ENCODE measurements at places on chromosomes 12 and 14.
A peak's percentile ranks its signal among the peaks of the same experiment; 100 is the strongest.

DNA sequence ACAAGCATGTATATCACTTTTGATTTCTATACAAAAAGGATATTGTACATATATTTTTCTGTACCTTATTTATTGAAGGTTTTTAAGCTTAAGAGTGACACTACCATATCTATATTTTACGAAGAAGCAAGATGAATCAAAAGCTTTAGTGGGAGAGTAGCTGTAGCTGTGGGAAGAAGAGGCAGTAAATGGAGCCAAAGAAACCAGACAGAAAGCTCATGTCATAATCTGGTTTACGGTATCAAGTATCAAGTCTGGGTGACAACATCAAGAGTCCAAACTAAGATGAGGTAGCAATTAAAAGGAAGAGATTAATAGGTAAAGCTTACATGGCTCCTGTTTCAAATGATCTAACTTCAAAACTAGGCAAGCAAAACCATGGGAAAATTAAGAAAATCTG, 54.8 kb downstream of the CEP83 start:
- no peak for DNase-seq

- DNase-seq: no peak
Measured at GRCh38 chr14:89794096-89794495, 160.4 kb downstream of the EFCAB11 start.

DNA sequence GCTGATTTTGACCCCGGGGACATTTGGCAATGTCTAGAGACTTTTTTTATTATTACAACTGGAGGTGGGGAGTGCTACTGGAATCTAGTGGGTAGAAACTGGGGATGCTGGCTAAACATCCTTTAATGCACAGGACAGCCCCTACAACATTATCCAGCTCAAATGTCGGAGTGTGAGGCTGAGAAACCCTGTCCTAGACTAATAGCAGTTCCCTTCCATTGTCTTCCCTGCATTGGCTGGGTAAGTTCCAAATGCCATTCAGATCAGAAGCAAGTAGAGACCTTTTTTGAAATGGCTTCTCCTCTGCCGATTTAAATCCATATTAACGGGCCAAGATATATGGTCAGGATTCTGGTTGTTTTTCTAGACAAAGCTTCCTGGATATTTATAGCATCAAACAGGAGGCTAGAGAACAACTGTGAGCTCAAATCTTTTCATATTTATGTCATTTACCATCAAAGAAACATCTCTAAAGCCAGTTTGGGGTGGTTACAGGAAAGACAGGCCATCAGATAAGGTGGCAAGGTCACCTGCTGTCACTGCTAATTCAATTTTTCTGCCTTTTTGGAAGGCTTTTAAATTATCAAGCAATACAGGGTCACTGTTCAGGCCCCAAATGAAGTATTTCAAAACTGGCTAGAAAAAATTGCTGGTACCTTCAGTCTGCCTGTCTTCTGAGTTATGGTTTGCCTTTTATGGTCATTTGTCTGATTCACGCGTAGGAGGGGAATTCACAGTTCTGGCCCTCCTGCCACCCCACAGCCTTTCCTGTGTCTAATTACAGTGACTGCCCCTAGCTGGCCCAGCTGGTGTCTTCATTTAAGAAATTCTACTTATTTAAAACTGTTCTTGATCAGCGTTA, 20.1 kb upstream of the AKAP5 start:
- no peak for DNase-seq

DNA sequence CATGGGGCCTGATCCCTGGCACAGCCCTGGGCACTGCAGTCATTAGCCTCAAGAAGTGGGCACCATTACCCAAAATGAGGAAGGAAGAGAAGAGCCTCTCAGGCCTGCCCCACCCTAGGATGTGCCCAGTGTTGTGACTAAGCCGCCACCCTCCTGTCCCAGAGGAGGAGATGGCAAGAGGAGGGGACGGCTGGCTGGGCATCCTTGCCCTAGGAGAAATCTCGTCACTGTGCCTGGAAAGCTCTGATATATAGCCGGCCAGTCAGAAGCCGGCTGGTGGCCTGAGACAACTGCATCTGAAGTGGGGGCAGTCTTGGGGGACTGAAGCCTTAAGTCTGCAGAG, 115.2 kb downstream of the LGMN start:
- no peak for DNase-seq

- DNase-seq: no peak
Measured at GRCh38 chr12:64800640-64801039, 23.8 kb upstream of the TBC1D30 start.

DNA sequence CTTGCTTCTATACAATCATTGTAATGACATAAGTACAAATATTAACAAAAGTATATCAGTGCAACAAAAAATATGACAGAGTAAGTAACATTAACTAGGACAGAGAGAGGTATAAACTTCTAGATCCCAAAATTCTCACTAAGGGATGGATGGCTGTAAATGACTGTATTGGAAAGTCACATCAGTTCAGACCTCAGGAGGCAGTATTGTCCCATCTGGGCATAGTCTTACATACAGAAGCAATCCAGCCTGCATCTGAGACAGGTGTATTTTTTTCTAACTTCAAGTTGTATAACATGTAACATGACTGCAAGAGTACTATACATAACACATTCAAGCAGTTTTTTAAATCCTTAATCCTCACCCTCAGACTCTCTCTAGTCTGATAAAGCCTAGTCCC, 99.0 kb downstream of the GARIN6 start:
- DNase-seq: no peak

- peak; percentile 7 for DNase-seq
Measured at GRCh38 chr12:25151476-25151875, 43.5 kb downstream of the DNAI7 start.

- DNase-seq: no peak
Measured at GRCh38 chr14:77991128-77991772, 178.9 kb upstream of the NRXN3 start.

DNA sequence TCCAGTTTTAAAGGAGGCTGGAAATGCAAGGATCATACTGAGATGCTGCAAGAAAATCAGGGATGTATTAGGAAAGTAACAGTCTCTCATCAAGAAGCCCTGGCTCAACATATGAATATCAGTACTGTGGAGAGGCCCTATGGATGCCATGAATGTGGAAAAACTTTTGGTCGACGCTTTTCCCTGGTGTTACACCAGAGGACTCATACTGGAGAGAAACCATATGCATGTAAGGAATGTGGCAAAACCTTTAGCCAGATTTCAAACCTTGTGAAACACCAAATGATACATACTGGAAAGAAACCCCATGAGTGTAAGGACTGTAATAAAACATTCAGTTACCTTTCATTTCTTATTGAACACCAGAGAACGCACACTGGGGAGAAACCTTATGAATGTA, 24.5 kb downstream of the ZNF891 start:
- no peak for DNase-seq

GRCh38 chr12:120855823-120856588, 48.2 kb downstream of the SPPL3 start:
- no peak for DNase-seq

DNA sequence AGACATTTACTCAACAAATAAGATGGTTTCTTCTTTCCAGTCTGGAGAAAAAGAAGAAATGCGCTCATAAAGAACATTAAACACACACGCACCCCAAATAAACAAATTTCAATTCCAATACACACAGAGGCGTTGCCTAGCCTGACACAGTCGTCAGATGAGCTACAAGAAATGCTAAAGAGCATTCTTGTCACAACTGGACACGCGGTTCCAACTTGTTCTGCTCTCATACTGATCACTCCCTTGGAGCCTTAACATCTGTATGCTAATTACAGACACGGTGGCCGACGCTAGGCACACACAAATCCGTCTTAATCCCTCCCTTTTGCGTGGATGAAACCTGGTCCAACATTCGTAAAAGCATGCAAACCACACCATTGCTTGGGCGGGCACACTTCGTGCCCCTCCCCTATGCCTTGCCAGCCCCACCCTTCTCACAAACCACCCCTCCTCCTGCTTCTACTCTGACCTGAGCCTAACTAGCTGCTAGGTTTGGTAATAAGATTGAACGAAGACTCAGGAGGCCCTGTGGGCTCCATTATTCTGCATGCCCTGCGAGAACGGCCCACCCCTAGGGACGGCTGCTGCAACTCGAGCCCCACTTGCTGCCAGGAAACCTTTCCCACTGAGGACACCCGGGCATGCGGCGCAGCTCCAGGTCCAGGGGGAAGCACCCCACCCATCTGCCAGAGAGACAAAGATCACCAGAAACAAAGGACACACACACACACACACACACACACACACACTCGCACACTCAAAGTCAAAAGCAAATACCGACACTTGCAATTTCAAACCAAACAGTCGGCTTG, 1.2 kb downstream of the KCNK10 start:
- DNase-seq: peak; percentile 34

DNA sequence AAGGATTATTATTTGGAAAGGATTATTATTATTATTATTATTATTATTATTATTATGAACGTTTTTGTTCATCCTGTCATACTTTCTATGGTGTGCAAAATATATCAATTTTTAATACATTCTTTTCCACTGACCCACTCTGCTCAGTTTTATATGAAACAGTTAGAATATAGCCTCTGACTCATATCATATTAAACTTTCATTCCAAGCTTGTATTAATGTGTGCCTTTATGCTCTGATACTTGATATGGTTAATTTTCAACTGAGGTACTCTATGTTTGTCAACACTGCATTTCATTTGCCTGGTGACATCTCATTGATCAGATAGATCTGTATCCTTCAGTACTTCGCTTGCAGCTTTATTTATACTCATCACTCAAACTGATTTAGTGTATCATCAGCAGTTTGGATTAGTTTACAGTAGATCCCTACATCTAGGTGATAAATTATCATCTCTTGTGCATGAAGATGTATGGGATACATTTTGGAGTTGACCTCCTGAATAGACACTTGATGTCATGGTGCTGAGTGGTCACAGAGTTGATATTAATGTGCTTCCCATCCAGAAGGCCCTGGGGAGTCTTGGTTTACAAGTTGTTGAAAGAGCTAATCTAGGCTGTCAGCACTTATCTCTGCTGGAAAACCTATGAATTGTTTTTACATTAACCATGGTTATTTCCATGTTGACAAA, 271.8 kb downstream of the TRHDE start:
- DNase-seq: no peak

- DNase-seq: no peak
Measured at GRCh38 chr14:50225067-50225973, 6.1 kb downstream of the SOS2 start.
